ENCODE measurements at places on chromosomes 4 and X. TPM values are rescaled to one million over a fixed set of nuclear protein-coding genes. Genes with fewer than 3 reads are reported as not detected.

The GLOD5 gene
- not detected for total RNA-seq

The TCEAL6 gene
- total RNA-seq: 0.25 TPM

The PPBP gene
- not detected for total RNA-seq

- no peaks in the 10 kb centered on the region for H3K4me1 ChIP-seq
- H3K4me3 ChIP-seq: no peak overlapping the region
- DNase-seq: no peak
- no peaks in the 10 kb centered on the region for H3K27me3 ChIP-seq
- no peaks in the 10 kb centered on the region for H3K36me3 ChIP-seq
These were observed 107.5 kb upstream of the VCX2 start for GRCh38 chrX:8278557-8278956.

DNA sequence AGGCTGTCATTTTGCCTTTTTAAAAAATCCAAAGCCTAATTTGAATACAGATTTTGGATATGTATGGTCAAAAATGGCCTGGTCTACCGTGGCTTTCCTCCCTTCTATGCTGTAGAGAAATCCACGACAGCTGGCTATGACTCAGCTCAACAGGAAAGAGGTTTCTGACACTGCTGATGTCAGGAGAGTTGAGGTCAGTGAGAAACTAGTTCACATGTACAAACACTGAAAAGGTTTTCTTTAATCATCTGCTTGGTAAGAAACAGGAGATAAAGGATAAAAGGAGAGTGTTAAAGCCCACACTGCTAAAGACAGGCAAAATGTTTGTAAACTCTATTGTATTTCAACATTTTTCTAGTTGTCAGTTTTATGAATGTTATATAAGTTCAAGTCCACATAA lies 113.9 kb downstream of the NYX start:
- peak overlapping the region; percentile 25 for H3K4me3 ChIP-seq
- peaks cover 5% of the 10 kb centered on the region for H3K36me3 ChIP-seq
- H3K27me3 ChIP-seq: peaks cover 22% of the 10 kb centered on the region

The STAG2 gene
- 89.5 TPM for total RNA-seq

DNA sequence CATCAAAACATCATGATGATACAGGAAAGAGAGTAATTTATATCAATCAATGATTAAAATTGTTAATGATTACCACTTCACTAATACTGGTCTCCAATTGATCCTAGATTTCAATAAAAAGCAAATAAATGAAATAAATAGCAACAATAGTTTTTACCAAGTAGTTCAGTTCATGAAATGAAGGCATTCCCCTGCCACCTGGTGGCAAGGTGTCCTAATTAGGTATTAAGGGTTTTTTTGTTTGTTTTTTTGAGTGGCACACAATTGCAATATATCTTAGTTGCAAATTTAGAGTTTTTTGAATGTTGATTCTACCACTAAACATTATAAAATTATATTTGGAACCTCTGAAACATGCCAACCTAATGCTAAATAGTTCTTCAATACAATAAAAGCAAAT lies 157.4 kb upstream of the PDE5A start:
- no peak overlapping the region for H3K4me3 ChIP-seq
- no peaks in the 10 kb centered on the region for H3K36me3 ChIP-seq

DNA sequence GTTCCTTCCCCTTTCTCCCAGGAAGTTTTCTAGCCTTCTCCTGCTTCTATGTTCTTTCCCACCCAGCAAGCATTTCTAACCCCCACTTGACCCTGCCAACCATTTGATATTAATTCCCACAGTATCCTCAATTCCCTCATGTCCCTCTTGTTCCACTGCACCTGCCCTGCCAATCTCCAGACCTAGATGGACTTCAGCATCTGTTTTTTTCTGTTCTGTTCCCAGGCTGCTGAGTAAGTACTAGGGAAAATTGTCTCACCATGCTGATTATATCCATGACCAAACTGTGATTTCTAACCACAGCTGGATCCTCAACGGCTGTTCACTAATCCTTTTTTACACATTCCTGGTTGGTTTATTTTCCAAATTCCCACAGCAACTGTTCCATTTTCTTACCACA lies 37.7 kb downstream of the CLCN5 start:
- no peaks in the 10 kb centered on the region for H3K36me3 ChIP-seq
- no peak for DNase-seq
- H3K27me3 ChIP-seq: peaks cover 4% of the 10 kb centered on the region
- no peak overlapping the region for H3K27ac ChIP-seq
- no peak overlapping the region for H3K4me3 ChIP-seq

- DNase-seq: no peak
- peaks cover 40% of the 10 kb centered on the region for H3K4me1 ChIP-seq
- H3K36me3 ChIP-seq: peaks cover 8% of the 10 kb centered on the region
- H3K4me3 ChIP-seq: peak overlapping the region; percentile 70
These were observed 158.2 kb upstream of the MAP3K15 start for GRCh38 chrX:19673375-19674040.

DNA sequence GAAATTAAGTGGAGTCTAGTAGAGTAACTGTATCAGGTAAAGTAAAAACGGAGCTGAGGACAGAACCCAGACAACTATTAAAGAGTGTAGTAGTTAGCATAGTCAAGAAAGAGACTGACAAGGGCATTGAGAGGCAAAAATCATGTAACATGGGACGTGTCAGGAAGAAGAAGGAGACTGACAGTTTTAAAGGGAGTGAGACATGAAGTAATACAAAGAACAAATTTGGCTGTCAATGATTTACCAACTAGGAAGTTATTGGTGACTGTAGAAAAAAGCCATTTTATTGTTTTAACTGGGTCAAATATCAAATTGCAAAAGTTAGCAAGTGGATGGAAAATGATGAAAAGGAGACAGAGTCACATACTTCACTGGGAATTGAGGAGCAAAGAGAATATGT lies 422.3 kb downstream of the MAPK10 start:
- H3K36me3 ChIP-seq: no peaks in the 10 kb centered on the region
- no peak overlapping the region for H3K4me3 ChIP-seq
- DNase-seq: no peak
- no peak overlapping the region for H3K27ac ChIP-seq

GRCh38 chrX:11704725-11705495 lies 39.2 kb upstream of the ARHGAP6 start:
- no peak for DNase-seq
- H3K27me3 ChIP-seq: peaks cover 20% of the 10 kb centered on the region
- no peaks in the 10 kb centered on the region for H3K4me1 ChIP-seq
- no peaks in the 10 kb centered on the region for H3K36me3 ChIP-seq

DNA sequence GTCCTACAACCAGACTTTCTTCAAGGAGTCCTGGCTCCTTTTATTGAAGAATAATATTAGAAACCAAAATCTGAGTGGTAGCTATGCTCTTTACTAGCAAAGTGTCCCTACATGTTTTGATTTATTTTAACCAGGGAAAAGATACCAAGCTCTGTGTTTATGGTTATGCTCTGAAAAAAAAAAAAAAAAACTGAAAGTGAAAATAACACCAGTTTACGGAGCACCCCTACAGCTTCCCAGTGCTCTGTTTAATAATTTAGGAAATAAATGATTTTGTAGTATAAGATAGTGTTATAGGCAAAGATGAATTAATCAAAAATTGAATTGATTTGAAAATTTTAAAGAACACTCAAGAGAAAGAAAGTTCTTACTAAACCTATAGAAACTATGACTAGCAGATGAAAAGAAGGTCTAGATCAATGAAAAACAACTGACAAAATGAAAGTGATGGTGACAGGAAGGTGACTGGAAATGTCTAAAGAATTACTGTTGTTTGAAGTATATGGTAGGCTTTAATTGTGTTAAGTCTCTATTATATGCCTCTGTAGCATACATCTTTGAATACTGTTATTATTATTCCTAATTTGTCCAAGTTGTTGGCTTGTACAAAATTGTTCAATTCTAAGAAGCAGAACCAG lies 1698.4 kb upstream of the PCDH10 start:
- no peaks in the 10 kb centered on the region for H3K36me3 ChIP-seq
- no peaks in the 10 kb centered on the region for H3K27me3 ChIP-seq
- H3K4me1 ChIP-seq: no peaks in the 10 kb centered on the region
- no peak for DNase-seq

The GJB1 gene
- 0.28 TPM for total RNA-seq

DNA sequence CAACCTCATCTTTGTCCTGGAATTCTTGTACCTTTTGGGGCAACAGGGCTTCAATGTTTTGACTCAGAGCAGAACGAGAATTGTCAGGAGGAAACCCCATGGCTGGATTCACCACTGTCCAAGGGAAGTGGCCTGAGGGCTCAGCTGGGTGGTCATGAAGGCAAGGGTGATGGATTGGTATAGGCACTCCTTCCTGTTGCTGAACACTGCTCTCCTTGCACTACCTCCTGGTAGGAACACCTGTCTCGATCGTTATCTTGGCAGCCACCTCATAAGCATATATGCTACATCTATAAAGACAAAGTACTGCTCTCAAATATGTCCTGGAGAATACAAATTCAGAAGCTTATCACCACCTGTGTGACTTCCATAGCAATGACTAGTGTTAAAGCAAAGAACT lies 79.8 kb downstream of the CCNG2 start:
- H3K27me3 ChIP-seq: peaks cover 6% of the 10 kb centered on the region
- no peak overlapping the region for H3K4me3 ChIP-seq
- no peak overlapping the region for H3K27ac ChIP-seq
- no peaks in the 10 kb centered on the region for H3K36me3 ChIP-seq
- DNase-seq: no peak

- no peak for DNase-seq
- H3K36me3 ChIP-seq: no peaks in the 10 kb centered on the region
- H3K4me3 ChIP-seq: no peak overlapping the region
- H3K27me3 ChIP-seq: no peaks in the 10 kb centered on the region
- H3K4me1 ChIP-seq: no peaks in the 10 kb centered on the region
These were observed 291.7 kb downstream of the KCNIP4 start for GRCh38 chr4:21656832-21657231.

GRCh38 chr4:1834047-1834775 lies 21.7 kb downstream of the LETM1 start:
- H3K4me1 ChIP-seq: peaks cover 10% of the 10 kb centered on the region
- no peaks in the 10 kb centered on the region for H3K27me3 ChIP-seq
- peak overlapping the region; percentile 69 for H3K27ac ChIP-seq
- no peak overlapping the region for H3K4me3 ChIP-seq

DNA sequence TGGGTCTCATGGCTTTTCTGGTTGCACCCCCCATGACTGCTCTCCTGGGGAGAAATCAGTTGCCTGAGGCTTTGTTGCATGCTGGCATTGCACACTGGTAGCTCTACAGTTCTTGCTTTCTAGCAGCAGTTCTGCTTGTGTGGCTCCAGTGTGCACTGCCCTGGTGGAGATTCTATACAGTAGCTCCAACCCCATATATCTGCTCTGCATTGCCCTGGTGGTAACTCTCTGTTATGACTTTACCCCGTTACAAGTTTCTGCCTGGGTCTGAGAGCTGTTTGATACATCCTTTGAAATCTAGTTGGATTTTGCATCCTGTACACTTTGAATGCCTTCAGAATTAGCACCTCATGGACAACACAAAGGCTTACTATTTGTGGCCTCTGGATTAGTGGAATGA lies 241.4 kb upstream of the EPHA5 start:
- DNase-seq: no peak
- H3K4me3 ChIP-seq: no peak overlapping the region
- no peak overlapping the region for H3K27ac ChIP-seq

The PRKG2 gene
- total RNA-seq: not detected

- peak overlapping the region; percentile 57 for H3K4me3 ChIP-seq
- H3K27me3 ChIP-seq: peaks cover 7% of the 10 kb centered on the region
- peaks cover 45% of the 10 kb centered on the region for H3K4me1 ChIP-seq
- no peak for DNase-seq
These were observed 125.0 kb upstream of the TBL1X start for GRCh38 chrX:9339603-9340491.

The GPRASP3 gene
- total RNA-seq: 2.4 TPM

GRCh38 chr4:1393866-1394265 lies 12.4 kb downstream of the NKX1-1 start:
- no peak overlapping the region for H3K27ac ChIP-seq
- no peak overlapping the region for H3K4me3 ChIP-seq
- DNase-seq: no peak
- H3K27me3 ChIP-seq: no peaks in the 10 kb centered on the region
- H3K4me1 ChIP-seq: no peaks in the 10 kb centered on the region
- peaks cover 6% of the 10 kb centered on the region for H3K36me3 ChIP-seq

GRCh38 chr4:64713256-64713840 lies 304.1 kb upstream of the TECRL start:
- no peak overlapping the region for H3K4me3 ChIP-seq
- DNase-seq: no peak
- no peak overlapping the region for H3K27ac ChIP-seq
- H3K36me3 ChIP-seq: no peaks in the 10 kb centered on the region
- no peaks in the 10 kb centered on the region for H3K4me1 ChIP-seq
- H3K27me3 ChIP-seq: no peaks in the 10 kb centered on the region

The SPATA4 gene
- not detected for total RNA-seq

GRCh38 chrX:46838974-46839480 lies 2.2 kb downstream of the RP2 start:
- H3K27ac ChIP-seq: no peak overlapping the region
- DNase-seq: no peak
- H3K36me3 ChIP-seq: peaks cover 3% of the 10 kb centered on the region
- H3K27me3 ChIP-seq: no peaks in the 10 kb centered on the region
- peaks cover 5% of the 10 kb centered on the region for H3K4me1 ChIP-seq

The NXF3 gene
- 0.12 TPM for total RNA-seq

DNA sequence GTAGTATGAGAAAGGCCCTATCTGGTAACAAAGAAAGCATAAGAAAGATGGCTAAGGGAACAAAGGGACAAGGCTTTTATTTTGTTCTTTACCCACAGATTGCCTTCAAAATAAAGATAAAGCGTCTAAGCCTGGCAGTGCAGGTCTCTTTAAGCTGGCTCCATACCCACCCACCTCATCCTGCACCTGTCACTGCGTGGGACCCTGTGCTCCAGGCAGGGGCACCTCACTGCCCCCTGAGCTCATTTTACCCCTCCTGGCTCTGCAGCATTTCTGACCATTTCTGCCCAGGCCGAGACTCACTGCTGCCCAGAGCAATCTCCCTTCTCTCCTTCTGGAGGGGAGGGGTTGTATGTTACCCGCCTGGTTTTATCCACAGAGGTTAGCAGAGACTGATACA lies 1.7 kb upstream of the CYP4V2 start:
- H3K27me3 ChIP-seq: peaks cover 6% of the 10 kb centered on the region
- peaks cover 4% of the 10 kb centered on the region for H3K36me3 ChIP-seq
- DNase-seq: no peak
- peaks cover 36% of the 10 kb centered on the region for H3K4me1 ChIP-seq
- peak overlapping the region; percentile 91 for H3K27ac ChIP-seq

GRCh38 chrX:101383679-101384205 lies 2.2 kb downstream of the BTK start:
- H3K36me3 ChIP-seq: no peaks in the 10 kb centered on the region
- H3K27ac ChIP-seq: no peak overlapping the region
- H3K4me3 ChIP-seq: no peak overlapping the region
- peaks cover 5% of the 10 kb centered on the region for H3K4me1 ChIP-seq
- peaks cover 7% of the 10 kb centered on the region for H3K27me3 ChIP-seq

DNA sequence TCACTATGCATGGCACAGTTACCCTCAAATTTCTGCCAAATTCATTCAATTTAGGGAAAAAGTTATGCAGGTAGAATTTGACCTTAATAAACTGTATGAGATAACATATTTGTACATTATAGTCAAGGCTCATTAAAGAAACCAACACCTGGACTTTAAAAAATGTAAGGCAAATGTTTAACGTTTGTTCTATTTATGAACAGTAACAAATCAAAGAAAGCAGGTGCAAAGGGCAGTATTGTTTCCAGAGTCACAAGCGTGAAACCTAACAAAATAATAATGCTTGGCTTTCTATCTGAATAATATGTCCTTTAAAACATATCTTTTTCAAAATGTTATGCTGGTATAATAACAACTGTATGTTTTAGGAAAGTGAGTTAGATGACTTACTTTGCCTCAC lies 41.2 kb downstream of the LIN54 start:
- H3K4me3 ChIP-seq: no peak overlapping the region
- H3K4me1 ChIP-seq: no peaks in the 10 kb centered on the region
- peak overlapping the region; percentile 58 for H3K27ac ChIP-seq
